ENCODE measurements at places on chromosomes 4 and X.

- no peak for DNase-seq
Measured at GRCh38 chr4:178955614-178956013, 1513.4 kb upstream of the AGA start.

DNA sequence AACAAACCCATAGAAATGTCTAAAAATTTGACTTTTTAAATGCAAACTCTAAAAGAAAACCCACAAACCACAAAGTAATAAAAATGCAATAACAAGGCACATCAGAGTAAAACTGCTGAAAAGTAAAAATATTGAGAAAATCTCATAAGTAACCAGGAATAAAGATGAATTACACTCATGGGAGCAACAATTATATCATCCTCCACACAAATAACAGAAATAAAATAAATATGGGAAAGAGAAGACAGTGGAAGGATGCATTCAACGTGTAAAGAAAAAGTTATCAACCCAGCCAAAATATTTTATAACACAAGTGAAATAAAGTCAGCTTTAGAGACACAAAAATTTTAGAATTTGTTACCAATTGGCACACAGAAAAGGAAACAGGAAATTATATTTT, 1420.2 kb downstream of the PCDH18 start:
- DNase-seq: no peak

DNA sequence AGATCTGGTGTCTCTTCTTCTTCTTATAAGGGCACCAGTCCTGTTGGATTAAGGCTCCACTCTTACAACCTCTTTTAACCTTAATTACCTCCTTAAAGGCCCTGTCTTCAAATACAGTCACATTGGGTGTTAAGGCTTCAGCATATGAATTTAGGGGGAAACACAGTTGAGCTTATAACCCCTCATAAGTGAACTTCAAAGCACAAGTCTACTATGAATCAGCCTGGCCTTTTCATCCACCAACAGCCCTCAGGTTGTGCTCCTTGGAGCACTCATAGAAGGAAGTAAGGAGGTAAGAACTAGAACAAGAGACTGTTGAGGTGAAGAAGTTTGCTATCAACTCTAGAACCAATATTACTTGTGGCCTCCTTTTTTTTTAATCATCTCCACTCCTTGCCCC, 18.8 kb upstream of the TBC1D9 start:
- DNase-seq: no peak

DNA sequence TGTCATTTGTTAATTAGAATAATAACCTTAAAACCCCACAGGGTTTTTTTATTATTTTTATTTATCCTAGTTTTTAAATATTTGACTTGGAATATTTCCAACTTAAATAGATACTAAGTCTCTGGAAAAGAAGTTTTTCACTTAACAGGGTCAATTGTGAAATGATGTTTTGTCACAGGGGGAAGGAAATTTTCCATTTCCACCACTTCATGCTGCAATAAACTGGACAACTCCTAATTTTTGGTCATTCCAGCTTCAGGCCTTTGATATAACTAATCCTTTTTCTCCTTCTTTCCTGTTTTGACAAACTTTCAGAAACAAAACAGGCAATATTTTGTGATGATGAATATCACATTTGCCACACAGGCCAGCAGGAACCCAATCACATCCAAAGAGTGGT, 45.3 kb downstream of the UGT2B10 start:
- DNase-seq: no peak

DNA sequence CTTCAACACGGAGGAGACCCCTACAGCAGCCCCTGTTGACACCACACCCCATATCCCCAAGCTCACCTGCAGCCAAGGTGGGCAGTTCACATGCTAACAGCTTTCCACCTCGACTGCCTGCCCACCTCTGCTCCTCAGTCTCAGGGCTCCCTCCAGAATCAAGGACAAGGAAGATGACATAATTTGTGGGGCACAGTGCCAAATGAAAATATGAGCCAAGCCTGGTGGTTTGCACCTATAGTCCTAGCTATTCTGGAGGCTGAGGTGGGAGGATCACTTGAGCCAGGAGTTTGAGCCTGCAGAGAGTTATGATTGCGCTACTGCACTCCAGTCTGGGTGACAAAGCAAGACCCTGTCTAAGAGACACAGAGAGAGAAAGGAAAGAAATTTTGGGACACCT, 516.3 kb downstream of the BCOR start:
- DNase-seq: no peak

Data from stimulated activated CD4-positive, alpha-beta T cell treated with anti-CD3 and anti-CD28 coated beads, Interleukin-1b, Interleukin-23, amount 100 ng/mL, for 1 hour (primary cell).